K562 (cell line): ENCODE measurements at places on chromosomes 16 and 17. TPM values are rescaled to one million over a fixed set of nuclear protein-coding genes. Genes with fewer than 3 reads are reported as not detected.

DNA sequence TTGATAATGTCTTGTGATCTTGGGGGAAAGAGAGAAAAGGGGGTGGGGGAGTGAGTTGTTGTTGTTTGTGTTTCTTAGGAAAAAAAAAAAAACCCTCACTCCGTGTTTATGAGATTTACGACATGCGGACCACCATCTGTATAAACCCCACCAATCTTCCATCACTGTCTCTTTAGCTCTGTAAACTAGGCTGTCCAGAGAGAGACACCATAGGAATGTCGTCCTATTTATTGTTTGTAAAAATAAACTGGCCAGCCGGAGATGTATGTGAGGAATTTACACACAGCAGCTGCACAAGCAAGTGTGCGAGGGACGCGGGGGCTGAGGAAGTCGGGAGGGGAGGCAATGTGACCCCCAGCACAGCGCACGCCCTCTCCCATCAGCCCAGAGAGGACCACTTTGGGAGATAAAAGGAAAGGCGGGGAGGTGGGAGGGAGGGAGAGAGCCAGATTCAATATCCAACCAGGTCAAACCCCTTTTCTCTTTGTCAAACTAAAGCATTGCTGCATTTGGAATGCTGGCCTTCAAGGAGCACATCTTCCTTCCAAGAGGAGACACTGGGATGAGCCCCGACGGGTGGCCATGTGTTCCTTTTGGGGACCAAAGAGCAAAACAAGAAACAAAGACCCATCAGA is 136.2 kb upstream of the SALL1 start:
- DNase-seq: no peak

DNA sequence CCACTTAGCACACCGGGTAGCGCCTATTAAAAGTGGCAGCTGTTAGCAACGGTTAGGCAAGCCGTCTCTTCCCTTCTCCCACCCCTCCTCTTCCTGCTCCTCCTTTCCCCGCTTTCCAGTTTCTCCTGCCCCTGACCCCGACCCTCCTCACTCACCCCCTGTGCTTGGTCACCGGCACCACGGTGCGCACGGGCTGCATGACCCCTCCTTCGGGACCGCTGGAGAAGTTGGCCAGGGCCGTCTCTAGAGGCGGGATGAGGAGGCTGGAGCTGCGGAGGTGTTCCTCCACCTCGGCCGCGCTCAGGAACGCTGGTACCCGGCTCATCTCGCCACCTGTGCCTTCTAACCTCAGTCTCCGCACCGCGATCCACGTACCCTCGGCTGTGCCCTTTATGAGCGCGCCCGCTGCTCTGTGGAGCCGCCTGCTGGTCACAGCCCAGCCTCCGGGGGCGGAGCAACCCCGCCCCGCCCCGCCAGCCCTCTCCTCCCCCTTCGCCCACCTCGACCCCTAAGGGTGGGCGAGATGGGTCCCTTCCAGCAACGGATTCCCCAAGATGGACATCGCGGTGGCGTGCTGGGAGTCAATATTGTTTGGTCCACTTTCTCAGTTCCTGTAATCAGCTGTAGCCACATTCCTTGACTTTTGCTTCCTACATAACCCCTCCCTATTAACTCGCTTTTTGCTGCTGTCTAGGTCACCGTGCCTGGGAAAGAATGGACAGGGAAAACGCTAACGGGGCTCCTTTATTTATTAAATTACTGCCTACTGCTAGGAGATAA is at the start of gene CRYM:
CRYM (minus strand) TSS at position 364 of the 780 bp plus-strand sequence; CDS start at position 325, 39 bp downstream.
- peak; percentile 86 for DNase-seq

The SCARF1 gene
- total RNA-seq: 1.0 and 1.5 TPM in 2 replicates

DNA sequence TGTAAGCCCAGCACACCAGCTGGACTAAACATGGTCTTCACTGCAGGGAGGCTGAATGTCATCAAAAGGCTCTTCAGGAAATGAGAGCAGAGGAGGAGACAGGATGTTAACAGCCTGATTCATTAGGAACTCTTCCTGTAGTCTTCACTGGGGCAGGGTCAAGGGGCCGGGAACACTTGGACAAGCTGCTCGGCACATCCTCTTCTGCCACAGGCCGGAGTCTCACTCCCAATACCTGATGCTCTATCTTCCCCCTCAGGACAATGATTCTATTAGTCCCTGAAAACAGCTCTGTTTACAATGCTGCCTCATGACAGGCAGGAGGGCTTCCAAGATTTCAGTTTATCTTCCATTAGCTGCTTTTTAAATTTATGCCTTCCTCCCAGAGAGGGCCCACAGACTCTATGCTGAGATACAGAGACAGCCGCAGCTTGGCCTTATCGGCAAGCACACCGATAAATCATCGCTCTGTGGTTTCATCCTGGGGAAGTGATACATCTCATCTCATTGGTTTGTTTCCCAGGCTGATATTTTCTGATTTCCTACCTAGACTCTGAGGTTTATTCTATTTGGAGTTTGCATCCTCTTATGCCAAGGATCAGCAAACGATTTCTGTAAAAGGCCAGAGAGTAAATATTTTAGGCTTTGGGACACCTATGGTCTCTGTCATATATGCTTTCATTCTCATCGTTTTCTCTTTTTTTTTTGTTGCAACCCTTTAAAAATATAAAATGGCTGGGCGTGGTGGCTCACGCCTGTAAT is 214.0 kb upstream of the ASIC2 start:
- DNase-seq: peak; percentile 36

GRCh38 chr17:75115555-75115954 is 5.8 kb downstream of the ARMC7 start:
- DNase-seq: no peak

The QRICH2 gene
- 1.4 and 2.0 TPM in 2 replicates for total RNA-seq

DNA sequence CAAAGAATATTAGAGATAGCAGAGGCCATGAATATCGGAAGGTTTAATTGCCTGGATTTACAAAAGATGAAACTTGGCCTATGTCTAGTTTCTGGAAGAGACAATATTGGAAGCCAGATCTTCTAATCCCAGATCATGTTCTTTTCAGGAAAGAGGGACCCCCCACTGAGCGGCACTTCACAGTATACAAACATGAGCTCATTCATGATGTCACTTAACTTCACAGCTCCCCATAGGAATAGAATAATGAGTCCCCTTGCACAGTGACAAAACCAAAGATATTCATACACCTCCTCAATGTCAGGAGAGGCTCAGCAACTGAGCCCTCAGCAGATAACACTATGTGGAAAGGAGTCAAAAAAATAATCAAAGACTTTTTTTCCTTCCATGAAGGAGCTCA is 147.5 kb downstream of the CDH11 start:
- no peak for DNase-seq

DNA sequence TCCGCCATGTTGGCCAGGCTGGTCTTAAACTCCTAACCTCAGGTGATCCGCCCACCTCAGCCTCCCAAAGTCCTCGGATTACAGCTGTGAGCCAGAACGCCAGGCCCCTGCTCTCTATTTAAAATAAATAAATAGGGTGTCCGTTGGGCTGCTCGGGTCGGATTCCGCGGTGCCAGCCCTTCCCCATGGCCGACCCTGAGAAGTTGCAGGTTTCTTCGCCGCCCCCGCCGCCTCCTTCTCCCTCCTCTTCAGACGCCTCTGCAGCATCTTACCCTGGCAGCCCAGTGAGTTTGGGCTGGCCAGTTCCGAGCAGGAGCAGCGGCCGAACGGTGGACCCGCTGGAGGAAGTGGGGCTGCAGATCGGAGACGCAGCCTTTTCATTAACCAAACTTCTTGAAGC is 1.7 kb upstream of the LUC7L start:
- DNase-seq: no peak

DNA sequence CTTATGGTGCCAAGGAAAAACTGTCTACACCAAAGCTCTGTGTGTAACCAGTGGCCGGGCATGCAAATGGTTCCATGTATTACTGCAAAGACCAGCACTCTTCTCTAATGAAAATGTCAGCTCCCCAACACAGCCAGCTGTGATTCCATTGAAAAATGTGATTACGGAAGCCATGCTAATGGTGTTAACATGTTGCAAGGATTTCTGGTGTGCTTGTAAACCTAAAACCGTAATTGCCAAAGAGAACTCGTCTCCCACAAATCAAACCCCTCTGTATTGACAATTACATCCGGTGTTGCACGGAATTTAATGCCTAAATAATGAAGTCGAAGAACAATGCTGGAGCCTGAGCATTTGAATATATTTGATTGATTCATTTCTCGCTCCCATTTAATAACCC is 351.7 kb downstream of the NPIPA8 start:
- DNase-seq: no peak

GRCh38 chr16:66277311-66278070 is 89.0 kb upstream of the CDH5 start:
- DNase-seq: no peak

The KRT24 gene
- total RNA-seq: not detected in 2 replicates

GRCh38 chr16:48279199-48279598 is 31.9 kb upstream of the ABCC11 start:
- DNase-seq: no peak

DNA sequence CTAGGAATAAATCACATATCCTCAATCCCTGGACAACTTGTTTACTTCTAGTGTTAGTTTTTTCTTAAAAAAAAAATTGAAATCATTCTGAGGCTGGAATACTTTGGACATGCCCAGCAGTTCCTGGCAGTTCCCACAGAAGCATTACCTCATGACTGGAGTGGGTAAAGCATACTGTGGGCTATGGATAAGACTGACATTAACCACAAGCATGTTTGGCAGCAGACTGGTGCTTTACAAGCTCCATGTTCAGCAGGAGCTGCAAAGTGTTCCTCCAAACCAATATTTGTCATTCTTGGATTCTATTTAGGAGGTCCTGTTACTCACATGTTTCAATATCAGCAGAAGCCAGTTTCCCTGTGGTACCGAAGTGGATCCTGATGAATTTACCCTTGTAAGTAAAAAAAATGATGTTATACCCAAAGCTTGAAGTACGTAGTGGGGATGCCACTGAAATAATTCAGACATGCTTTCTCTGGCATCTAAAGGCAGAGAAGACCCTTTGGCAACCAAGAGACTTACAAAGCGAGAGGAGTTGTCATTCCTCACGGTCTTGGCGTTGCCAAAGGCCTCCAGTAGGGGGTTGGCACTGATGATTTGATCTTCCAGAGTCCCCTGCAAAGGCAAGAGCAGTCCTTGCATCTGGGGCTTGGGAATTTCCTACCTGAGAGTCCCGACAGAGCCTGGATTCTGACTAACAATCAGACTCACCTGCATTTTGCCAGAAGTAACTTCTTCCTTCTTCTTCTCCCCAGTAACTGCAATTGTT is 4.9 kb downstream of the MYH1 start:
- DNase-seq: no peak

GRCh38 chr16:23803591-23804123 is 32.1 kb upstream of the PRKCB start:
- peak; percentile 84 for DNase-seq

The EVI2A gene
- total RNA-seq: 0.13 TPM in 2 replicates

GRCh38 chr17:82947051-82947991 is 107.5 kb upstream of the ZNF750 start:
- DNase-seq: no peak

- DNase-seq: no peak
These were observed 184.2 kb upstream of the RPL38 start for GRCh38 chr17:74019271-74019670.

The KRTAP4-9 gene
- not detected in 2 replicates for total RNA-seq
